Caki2 (cell line): ENCODE measurements at places on chromosomes 1 and 21. TPM values are rescaled to one million over a fixed set of nuclear protein-coding genes. Genes with fewer than 3 reads are reported as not detected.

The HORMAD1 gene
- not detected in 2 replicates for total RNA-seq

The TMEM269 gene
- 0.10 TPM in 1 of 2 replicates, not detected in the other for total RNA-seq

The LRRC71 gene
- 0.14 TPM in 1 of 2 replicates, not detected in the other for total RNA-seq

The UBL4B gene
- not detected in 2 replicates for total RNA-seq

The CATSPER4 gene
- not detected in 2 replicates for total RNA-seq

The OVAAL gene
- 0.61 TPM in 1 of 2 replicates, not detected in the other for total RNA-seq

The ATP1A2 gene
- not detected in 2 replicates for total RNA-seq

The GPR89A gene
- total RNA-seq, result 32.1 and 40.4 TPM in 2 replicates

The CCDC27 gene
- not detected in 2 replicates for total RNA-seq

The C1orf226 gene
- 0.03 TPM in 1 of 2 replicates, not detected in the other for total RNA-seq

- no peak for DNase-seq
Observed at GRCh38 chr1:240423246-240423924, 188.6 kb downstream of the GREM2 start.

DNA sequence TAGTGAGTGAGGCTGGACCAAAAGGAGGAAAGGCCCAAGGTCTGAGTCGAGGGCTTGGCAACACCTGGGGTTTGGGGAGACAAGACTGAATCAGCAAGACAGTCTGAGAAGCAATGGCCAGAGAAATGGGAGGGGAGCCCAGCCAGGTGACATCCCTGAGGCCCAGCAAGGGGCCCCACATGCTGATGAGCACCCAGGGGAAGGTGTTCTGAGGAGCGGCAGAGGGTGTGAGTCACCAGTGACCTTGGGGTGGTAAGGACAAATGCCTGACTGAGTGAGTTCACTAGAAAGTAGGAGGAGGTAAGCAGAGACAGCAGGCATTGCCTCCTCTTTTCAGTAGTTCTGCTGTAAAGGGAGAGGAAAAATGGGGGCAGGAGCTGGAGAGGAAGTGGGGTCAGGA, 192.4 kb upstream of the GALNT2 start:
- no peak for DNase-seq

DNA sequence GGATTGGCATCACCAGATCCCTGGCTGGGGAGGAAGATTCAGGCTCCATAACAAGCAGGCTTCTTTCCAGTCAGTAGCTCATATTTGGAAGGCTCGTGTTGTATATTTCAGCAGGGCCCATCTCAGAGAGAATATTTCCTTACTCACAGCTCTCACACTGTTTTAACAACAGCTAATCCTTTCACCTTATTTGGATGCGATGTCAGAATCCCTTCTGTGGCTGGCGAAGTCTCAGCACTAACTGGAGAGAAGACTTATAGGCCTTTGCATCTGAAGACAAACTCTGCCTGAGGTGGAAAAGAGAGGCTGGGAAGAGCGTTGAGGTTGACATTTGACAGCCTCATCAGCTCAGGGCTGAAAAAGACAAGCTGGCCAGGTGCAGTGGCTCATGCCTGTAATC, 47.2 kb upstream of the CAPZB start:
- no peak for DNase-seq

DNA sequence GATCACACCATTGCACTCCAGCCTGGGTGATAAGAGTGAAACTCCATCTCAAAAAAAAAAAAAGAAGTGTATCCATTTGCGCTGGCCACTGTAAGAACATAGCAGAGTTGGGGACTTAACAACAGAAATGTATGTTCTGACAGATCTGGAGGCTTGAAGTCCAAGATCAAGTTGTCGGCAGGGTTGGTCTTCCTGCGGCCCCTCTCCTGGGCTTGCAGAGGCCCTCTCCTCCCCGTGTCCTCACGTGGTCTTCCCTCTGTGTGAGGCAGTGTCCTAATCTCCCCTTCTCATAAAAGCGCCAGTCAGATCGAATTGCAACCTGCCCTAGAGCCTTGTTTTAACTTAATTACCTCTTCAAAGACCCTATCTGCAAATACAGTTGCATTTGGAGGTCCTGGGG, 52.6 kb downstream of the MT1HL1 start:
- no peak for DNase-seq

DNA sequence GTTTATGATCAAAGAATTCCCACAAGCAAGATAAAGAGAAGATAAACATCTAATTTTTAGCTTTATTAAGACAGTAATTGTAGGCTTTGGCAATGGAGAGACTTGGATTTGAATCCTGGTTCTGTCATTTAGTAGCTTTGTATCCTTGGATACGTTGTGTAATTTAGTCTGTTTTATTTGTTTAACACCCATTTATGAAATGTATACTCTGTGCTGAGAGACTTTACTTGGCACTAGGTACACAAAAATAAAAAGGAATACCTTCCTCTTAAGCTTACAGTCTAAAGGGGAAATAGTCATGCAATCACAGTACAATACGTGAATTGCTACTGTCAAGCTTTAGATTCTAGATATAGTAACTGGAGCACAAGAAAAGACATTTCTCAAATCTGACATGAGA, 23.8 kb downstream of the ZMPSTE24 start:
- DNase-seq, result no peak

DNA sequence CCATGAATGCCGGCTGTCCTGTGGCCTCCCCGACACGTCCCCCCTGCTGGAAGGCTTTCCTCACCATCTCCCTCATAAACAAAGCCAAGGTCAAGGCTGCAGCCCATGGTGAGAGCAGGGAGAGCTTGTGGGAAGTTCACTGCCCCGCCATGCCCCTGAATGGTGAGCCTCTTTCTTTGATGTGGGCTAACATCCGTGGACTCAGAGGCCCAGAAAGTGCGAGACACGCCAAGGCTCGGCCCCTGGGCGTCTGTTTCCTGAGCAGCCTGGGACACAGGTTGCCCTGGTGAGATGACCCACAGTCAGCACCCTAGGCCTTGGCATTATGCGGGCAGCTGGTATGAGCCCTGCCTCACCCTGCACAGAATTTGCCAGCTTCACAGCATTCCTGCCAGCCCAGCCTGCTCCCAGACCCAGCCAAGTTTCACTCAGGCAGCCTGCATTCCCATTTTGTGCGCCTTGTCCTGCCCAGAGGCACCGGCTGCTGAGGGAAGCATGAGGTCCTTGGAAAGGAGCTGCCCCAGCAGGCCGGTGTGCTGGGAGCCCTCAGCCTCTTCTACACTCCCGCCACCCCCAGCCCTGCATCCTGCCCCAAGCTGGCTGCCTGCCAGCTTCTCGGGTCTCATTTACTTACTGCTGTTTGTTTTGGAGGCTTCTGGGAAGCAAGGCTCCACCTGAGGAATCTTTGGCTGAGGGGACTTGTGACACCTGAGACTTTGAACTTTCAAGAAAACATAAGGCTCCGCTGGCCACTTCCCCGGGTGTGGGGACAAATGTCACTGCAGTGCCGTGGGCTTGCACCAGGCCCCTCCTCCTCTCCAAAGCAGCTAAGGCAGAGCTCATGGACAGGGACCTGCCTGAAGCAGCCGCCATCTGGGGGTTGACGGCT, 31.9 kb downstream of the NEK2 start:
- DNase-seq, result peak; percentile 88

- DNase-seq, result no peak
Observed at GRCh38 chr1:15618655-15619525, 1.6 kb downstream of the DDI2 start.

- DNase-seq, result no peak
Observed at GRCh38 chr1:233912447-233912846, 8.0 kb downstream of the SLC35F3 start.

- DNase-seq, result no peak
Observed at GRCh38 chr1:22860883-22861385, 111.7 kb downstream of the LACTBL1 start.

DNA sequence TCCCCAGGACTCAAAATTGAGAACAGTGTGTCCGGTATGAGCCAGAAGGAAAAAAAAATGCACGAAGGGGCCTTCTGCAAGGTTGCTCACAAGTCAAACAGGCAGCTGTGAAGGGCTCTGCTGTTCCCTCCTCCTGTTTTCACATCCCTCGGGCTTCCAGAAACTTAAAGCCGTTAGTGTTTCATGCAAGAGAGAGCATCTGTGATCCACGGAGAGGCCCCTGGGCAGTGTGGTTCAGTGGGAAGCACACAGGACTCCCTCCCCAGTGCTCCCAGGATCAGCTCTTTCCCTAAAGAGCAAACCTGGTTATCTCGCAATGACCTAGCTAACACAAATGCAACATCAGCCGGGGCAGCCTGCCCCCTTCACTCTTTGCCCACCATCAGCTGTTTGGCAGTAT, 2.9 kb upstream of the MATN1 start:
- no peak for DNase-seq

DNA sequence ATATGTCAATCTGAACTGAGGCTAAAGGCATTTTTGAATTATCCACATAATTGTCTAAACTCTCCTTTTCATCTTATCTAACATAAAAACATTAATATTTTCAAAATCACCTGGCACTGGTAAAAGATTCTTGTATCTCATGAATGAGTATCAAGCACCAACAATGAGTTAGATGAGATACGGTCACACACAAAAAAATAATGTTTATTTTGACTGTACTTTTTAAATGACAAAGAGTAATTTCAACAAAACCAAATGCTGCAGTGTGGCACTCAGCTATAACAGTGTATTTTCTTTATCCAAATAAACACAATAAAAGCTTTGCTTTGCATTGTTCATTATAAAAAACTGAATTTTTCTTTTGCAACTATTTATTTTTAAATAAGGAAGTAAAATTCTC, 59.5 kb downstream of the EIF4G3 start:
- DNase-seq, result no peak

DNA sequence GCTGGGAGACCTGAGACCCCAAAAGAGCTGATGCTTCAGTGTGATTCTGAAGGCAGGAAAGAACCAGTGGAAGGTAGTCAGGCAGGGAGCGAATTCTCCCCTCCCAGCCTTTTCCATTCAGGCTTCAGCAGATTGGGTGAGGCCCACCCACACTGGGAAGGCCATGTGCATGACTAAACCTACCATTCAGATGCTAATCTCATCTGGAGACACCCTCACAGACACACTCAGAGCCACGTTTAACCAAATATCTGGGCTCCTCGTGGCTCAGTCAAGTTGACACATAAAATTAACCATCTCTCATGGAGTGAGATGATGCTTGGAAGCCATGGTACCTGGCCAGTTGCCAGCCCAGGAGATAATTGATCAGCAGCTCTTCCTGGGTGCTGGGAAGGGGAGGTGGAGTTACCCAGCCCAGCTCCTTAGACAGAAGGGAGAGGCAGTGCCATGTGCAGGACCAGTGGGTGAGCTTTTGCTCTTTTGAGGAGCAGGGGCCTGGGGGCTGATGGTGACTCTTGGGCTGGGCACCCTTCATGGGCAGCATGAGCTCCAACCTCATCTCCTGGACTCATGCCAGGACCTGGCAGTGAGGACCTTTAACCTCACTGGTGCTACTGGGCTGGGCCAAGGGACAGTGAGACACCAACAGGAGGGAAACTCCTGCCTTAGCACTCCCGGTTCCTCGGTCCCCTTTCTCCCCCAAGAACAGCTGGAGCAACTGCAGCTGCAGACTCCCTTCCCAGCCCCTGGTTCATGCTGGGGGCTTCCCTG, 89.0 kb upstream of the ACTL8 start:
- DNase-seq, result no peak

- DNase-seq, result peak; percentile 13
Observed at GRCh38 chr1:98496256-98496995, 165.1 kb upstream of the SNX7 start.

GRCh38 chr1:185478877-185479276, 161.8 kb upstream of the IVNS1ABP start:
- no peak for DNase-seq

GRCh38 chr1:44467566-44467965, 62.5 kb downstream of the RNF220 start:
- DNase-seq, result no peak

- no peak for DNase-seq
Observed at GRCh38 chr1:53396573-53397268, 62.5 kb upstream of the DMRTB1 start.

GRCh38 chr1:54546651-54547401, 1.2 kb upstream of the ACOT11 start:
- DNase-seq, result no peak

- DNase-seq, result no peak
Observed at GRCh38 chr1:217673387-217673786, 42.2 kb downstream of the SPATA17 start.

DNA sequence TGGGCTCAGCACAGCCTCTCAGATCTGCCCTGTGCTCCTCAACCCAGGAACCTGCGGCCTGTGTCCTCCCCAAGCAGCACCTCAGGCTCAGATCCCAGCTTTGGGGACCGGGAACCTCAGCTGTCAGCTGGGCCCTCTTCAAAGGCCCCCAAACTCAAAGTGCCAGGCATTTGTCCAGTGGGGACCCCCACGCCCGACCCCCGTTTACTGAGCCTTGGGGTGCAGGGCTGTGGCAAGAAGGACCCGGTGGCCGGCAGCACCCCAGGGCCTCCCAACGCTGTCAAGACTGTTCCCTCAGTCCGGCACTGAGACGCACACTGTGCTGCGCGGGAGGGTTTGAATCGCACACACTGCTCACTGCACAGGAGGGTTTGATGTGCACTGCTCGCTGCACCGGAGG, 35.0 kb downstream of the MORN1 start:
- DNase-seq, result no peak

DNA sequence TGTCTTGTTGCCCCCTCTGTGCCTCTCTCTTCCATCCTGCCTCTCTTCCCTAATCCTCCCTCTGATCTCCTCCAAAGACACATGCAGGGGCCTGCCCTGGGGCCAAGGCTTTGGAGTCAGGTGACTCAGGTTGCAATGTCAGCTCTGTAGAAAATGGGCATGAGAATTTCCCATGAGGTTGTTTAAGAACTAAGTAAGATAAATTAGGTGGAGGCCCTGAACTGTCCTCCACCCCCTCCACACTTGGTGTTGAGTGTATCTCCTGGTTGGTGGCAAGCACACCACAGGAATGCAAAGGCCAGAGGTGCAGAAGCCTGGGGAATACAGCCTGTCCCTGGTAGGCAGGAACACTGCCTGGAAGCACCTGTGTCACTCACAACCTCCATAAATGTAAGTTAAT, 63.9 kb upstream of the GRIK3 start:
- no peak for DNase-seq

- DNase-seq, result peak; percentile 67
Observed at GRCh38 chr1:157156058-157156541, 17.9 kb upstream of the ETV3 start.

GRCh38 chr21:25280061-25280460, 327.2 kb downstream of the MRPL39 start:
- no peak for DNase-seq

- DNase-seq, result peak; percentile 65
Observed at GRCh38 chr1:912740-913301, 10.9 kb upstream of the SAMD11 start.

DNA sequence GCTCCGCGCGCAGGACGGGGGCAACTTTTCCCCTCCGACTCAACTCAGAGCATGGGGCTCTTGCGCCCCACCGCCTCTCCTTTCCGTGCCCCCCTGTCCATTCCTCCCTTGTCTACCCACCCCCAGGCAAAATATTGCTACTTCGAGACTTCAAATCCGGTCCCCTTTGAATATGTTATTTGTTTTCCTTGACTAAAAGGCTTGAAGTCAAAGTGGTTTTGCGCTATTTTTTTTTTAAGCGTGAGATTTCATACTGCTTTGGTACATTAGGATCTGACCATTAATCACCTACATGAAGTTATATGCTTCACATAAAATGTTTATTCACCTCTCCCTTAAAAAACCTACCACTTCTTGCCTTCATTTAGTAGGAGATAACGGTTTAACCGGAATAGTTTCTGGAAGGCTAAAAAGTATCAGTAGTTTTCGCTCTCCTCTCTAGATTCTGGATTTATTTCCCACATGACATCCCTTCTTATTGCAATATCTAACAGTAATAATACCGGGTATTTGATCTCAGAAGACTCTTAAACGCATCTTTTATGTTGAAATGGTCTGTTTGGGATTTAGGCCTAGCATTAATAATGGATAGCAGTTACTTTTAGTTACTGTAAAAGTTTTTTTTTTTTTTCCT, 1.6 kb downstream of the NFIA start:
- peak; percentile 25 for DNase-seq
